ENCODE measurements at places on chromosomes 12 and 14. TPM values are rescaled to one million over a fixed set of nuclear protein-coding genes. Genes with fewer than 3 reads are reported as not detected.

ANKRD33 gene
- not detected for total RNA-seq

NEUROD4 gene
- not detected for total RNA-seq

WIF1 gene
- not detected for total RNA-seq

CHGA gene
- not detected for total RNA-seq

CCND2 gene
- 108 TPM for total RNA-seq

LMNTD1 gene
- not detected for total RNA-seq

KLRF1 gene
- total RNA-seq, result 0.54 TPM

RHOJ gene
- total RNA-seq, result 7.6 TPM

ARG2 gene
- 2.8 TPM for total RNA-seq

SLC38A4 gene
- 0.14 TPM for total RNA-seq

RNASE7 gene
- 0.27 TPM for total RNA-seq

SNAPC1 gene
- 8.6 TPM for total RNA-seq

GLIPR1L2 gene
- 0.41 TPM for total RNA-seq

KRT3 gene
- total RNA-seq, result not detected

PRR4 gene
- 22.7 TPM for total RNA-seq

DNA sequence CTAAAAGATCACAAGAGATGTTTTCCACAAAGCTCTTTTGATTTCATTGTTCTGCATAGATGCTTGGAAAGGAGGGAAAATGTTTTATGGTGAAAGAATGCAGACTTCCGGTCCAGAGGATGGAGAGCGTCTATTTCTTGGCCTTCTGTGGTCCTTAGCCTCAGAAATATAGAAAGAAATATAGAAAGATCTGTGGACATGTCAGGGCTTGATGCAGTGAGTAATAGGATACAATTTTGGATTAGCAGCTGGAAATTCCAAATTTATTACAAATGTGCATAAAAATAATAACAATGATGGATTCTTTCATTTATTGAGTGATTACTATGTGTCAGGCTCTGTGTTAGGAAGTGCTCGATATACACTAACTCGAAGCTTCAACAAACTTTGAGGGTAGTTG, 20.2 kb downstream of the AKAP6 start:
- no peak for DNase-seq

GRCh38 chr14:51884086-51884927, 23.9 kb downstream of the GNG2 start:
- no peak for DNase-seq

DNA sequence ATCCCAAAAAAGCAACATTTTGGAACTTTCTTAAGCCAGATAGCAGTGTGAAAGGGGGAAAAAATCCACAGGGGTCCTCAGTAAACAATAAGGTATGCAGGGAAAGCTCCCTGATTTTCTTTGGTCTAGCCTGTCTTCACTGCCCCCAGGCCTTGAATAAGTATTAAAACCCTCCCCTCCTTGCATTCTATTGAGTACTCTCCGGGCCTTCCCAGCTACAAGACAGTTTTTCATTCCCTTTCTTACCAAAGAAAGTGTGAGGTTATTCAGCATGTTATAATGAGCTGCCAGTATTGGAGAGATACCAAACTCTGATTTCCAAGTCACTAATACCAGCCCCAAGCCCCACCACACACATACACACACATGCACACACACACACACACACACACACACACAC, 59.8 kb upstream of the KIF21A start:
- DNase-seq, result no peak

DNA sequence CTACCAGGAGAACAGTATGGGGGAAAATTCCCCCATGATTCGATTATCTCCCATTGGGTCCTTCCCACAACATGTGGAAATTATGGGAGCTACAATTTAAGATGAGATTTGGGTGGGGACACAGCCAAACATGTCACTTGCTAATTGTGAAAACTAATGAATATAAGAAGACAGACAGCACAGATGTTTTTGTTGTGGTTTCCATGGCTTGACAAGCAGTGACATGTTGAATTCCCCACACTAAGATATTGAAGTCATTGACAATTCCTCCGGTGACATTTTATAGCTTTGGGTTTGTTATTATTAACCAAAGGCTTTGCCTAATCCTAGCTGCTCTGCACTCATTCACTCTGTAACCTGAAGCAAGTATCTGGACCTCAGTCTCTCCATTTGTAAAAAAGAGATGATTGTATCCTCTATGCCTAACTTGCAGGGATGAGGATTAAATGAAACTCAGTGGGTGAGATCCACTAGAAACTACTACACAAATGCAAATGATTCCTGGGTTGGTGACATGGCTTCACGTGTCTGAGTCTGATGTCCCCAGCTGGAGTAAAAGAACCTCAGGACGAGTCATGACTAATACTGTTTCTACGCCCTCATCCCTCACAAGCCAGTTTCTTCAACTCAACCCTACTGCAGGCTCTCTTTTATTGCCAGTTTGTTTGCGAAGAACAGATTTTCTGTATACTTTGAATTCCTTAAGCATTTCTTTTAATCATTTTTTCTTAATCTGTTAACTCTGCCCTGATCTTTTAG, 71.6 kb downstream of the ASCL1 start:
- DNase-seq, result no peak

- DNase-seq, result no peak
These were observed 74.0 kb downstream of the TSPAN9 start for GRCh38 chr12:3150931-3151835.

- DNase-seq, result no peak
These were observed 53.0 kb upstream of the KITLG start for GRCh38 chr12:88633312-88633711.

DNA sequence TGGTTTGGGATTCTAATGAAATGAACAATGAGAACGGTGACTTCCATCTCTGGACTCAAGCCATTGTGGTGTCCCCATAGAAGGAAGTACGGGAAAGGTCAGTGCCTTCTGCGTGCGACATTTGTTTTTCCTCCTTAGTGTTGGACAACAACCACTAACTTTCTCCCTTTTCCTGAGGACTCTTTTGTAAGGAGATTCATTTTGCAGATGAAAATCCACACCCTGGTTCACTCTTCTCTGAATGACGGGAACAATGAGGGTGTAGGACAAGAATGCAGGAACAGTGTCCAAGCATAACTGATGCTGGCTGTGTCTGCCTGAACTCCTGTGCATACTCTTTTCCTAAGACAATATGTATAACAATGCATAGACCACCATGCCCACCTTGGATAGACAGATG, 176.4 kb downstream of the STXBP6 start:
- DNase-seq, result no peak

GRCh38 chr12:128269181-128269591, 2.2 kb downstream of the TMEM132C start:
- no peak for DNase-seq

- DNase-seq, result no peak
These were observed 227.3 kb upstream of the DAAM1 start for GRCh38 chr14:58961045-58961731.

GRCh38 chr12:121061831-121062230, 22.8 kb upstream of the OASL start:
- DNase-seq, result no peak

DNA sequence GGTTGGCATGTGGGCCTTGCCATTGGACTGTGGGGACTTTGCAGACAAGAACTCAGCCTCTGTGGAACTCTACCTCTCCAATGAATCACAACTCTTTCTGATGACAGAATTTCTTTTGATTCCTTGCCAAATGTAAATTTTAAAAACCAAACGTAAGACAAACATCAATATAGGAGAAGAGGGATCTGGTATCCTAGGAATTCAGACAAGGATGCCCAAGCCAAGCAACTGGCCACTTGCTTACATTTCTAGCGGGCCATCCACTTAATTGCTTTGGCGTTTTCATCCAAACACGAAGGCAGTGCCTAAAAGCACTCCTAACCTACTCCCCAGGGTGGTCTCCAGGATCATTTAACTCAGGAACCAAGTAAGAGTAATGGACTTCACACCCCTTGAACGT, 23.4 kb upstream of the RAB35 start:
- DNase-seq, result no peak

DNA sequence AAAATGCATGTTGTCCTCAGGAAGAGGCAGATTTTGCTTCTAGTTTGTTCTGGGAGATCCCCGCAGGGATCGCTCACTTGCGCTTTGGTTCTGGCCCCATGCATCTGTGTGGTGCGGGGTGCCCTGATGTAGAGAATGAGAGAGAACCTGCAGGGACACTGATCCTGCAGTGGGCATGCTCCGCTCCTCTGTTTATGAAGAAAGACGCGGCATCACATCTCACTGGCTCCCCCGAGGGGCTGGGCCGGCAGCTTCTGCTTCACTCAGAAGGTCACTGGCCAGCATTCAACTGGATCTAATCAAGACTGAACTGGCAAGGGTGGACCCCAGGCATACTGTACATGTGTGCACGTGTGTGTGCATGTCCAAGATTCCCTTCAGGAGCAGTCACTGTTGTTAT, 164.2 kb downstream of the CALM1 start:
- DNase-seq, result no peak

GRCh38 chr14:100193417-100194357, 34.2 kb upstream of the DEGS2 start:
- no peak for DNase-seq

DNA sequence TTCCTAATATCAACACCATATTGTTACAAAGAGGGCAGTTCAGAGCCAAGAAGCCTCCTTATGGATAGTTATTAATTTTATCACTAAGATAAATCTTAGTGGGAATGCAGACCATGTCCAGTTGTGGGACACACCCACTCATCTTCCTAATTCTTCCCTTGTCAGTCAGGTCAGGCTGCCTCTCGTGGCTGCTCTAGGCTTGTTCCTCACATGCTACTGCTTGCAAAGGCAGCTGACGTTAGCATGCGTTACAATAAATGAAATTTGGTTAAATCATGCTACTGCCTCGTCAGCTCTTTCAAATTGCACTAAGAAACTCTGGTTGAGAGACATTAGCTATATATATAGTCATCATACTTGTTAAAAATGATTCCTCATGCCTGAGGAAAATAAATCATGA, 108.4 kb downstream of the CAND1 start:
- no peak for DNase-seq

DNA sequence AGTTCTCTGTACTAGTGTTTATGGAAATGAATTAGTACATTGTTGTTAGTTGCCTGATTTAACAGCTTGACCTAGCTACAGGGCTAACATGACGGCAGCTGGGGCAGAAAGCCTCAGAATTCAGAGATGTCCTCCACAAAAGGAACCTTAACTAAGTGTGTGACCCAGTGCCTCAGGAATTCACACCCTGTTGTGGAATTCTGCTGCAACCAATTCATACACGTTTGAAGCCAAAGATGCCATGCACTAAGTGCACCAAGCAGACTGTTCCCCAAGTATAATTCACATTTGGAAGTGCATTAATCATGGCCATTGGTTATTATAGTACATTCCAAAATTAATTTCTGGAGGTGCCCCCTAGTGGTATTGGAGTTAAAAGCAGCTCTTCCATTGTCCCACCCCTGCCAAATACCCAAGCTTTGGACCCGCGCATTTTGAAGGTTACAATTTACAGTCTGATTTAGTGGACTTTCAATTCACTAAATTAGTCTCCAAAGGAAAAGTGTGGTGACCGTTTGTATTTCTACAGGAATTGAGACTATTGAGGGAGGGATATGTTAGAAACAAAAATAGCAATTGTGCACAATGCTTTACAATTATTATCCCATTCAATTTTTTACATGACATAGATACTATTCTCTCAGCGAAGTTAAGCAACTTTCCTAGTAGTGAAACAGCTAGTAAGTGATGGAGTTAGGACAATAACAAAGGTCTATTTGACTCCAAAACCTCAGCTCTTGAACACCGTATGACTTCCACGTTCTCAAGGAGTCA, 85.9 kb downstream of the PAX9 start:
- no peak for DNase-seq

- DNase-seq, result no peak
These were observed 701 bp downstream of the SPRING1 start for GRCh38 chr12:116736962-116737773.

GRCh38 chr12:2264651-2265232, 212.0 kb downstream of the CACNA1C start:
- DNase-seq, result no peak

DNA sequence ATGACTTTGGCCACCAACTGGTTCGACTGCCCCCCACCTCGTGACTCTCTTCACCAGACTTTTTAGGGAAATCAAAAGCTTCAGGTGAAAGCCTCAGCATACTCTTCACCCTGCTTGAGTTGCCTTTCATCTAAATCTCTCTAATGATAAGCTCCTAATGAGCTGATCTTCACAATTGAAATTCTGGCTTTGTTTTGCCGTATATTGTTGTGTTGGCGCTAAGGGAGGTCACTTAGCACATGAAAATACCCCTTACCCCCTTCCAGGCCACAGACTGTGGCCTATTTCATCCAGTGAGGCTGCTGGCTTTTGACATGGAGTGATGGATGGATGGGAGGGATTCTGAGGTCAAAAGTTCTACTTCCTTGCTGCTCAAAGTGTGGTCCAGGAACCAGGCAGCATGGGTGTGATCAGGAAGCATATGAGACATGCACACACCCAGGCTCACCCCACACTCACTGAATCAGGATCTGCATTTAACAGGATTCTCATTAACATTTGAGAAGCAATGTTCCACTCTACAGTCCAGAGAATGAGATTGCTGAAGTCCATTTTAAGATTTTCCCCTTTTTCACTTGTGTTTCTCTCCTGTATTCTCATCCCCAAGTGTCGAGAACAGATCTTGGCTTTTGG, 131.4 kb downstream of the DACT1 start:
- no peak for DNase-seq

GRCh38 chr14:85178864-85179263, 351.1 kb upstream of the FLRT2 start:
- no peak for DNase-seq

- DNase-seq, result no peak
These were observed 17.2 kb upstream of the GSC start for GRCh38 chr14:94787092-94787491.

DNA sequence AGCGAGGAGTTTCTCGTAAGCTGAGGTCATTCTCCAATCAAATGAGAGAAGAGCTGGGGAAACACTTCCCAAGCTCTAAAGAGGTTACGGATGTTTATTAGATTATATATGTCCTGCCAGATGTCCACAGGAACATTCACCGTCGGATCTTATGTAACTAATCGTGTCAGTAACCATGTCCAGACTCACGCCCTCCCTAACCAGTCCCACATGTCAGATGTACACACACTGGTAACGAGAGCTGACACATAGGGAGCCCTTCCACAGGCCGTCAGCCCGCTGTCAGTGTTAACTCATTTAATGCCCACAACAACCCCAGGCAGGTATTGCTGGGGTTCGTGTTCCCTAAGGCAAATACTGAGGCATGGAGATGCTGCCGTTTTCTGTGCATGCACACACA, 223.7 kb upstream of the RTL1 start:
- no peak for DNase-seq

GRCh38 chr14:105413544-105413886, 6.1 kb upstream of the MTA1 start:
- DNase-seq, result no peak

DNA sequence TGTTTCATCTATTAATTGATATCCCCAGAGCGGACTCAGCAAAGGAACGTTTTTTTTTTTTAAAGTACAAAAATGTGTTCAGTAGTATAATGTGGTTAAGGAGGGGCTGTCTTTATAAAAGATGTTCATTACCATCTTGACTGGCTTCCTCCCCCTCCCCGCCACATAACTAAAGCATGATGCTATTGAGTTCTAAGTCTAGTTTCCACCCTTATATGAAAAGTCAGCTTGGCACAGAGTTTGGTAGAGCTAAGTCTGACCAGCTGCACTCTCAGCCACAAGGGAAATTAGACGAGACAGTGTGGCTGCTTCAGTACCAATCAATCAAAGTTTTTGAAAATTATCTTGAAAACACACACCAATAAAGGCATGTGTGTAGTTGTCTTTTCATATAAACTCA, 1.9 kb upstream of the MYBPC1 start:
- no peak for DNase-seq

GRCh38 chr14:86013641-86014040, 483.7 kb downstream of the FLRT2 start:
- DNase-seq, result no peak
